Stimulated activated CD8-positive, alpha-beta memory T cell treated with anti-CD3 and anti-CD28 coated beads, Interleukin-7, amount 100 ng/mL, for 4 hours (primary cell): ENCODE measurements at places on chromosomes 5 and 9.

DNA sequence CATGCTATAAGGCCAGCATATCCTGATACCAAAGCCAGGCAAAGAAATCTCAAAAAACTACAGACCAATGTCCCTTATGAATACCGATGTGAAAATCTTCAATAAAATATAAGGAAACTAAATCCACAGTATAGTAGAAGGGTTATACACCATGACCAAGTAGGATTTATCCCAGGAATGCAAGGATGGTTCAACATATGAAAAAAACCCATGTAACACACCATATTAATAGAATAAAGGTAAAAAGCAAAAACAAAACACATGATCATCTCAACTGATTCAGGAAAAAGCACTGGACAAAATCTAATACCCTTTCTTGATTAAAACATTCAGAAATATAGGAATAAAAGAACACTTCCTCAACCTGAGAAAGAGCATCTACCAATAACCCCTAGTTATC, 6.1 kb downstream of the FBXL17 start:
- DNase-seq: no peak

- no peak for DNase-seq
These were observed 100.2 kb downstream of the COL5A1 start for GRCh38 chr9:134741846-134742245.

DNA sequence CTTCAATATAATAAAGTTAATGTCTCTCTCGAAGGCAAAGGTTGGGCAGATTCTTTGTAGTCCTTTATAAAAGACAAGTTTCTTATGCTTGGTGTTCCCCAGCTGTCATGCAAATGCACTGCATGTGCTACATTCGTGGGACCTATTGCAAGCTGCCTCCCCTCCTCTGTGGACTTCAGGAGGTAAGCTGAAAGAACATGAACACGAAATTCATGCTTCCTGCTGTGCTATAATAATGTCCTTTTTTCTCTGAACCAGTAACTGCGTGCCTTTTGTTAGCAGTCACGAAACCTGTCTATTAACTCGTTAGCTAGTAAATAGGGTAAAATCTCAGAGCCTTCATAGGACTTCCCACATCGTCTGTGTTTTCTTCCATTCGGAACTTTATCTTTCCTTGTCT, 363.5 kb downstream of the CDH9 start:
- DNase-seq: no peak

DNA sequence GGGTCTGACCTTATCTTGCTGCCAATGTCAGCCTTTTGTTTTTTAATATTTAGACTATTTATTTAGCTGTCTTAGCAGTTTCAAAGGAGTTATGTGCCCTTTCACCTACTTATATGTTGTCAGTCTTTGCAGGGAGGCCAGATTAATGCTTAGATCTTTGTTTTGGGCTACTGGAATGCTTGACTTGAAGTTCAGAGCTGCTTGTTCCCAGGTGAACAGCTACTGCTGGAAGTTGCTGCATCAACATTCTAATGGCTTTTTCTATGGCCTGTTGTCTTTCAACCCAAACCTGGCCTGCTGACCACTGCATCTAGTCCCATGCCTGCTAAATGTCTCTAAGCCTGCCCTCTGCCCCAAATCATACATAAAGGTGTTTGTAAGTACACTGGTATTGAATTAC, 3.0 kb downstream of the SLC22A5 start:
- no peak for DNase-seq

DNA sequence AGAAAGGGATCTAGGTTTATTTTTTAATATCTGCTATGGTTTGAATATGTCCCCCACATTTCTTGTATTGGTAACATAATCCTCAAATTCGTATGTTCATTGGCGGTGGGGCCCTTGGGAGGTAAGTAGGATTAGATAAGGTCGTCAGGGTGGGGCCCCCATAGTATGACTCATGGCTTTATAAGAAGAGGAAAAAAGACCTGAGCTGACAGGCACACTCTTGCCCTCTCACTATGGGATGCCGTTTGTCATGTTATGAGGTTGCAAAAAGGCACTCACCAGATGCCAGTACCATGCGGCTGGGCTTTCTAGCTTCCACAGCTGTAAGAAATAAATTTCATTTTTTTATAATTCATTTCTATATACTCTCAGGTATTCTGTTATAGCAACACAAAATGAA, 67.3 kb upstream of the SGCD start:
- no peak for DNase-seq
